ENCODE measurements at places on chromosomes 5 and 9.

- no peak for DNase-seq
These were observed 76.7 kb upstream of the IFNE start for GRCh38 chr9:21558615-21559401.

- DNase-seq: no peak
These were observed 85.7 kb downstream of the PTPDC1 start for GRCh38 chr9:94169968-94170367.

DNA sequence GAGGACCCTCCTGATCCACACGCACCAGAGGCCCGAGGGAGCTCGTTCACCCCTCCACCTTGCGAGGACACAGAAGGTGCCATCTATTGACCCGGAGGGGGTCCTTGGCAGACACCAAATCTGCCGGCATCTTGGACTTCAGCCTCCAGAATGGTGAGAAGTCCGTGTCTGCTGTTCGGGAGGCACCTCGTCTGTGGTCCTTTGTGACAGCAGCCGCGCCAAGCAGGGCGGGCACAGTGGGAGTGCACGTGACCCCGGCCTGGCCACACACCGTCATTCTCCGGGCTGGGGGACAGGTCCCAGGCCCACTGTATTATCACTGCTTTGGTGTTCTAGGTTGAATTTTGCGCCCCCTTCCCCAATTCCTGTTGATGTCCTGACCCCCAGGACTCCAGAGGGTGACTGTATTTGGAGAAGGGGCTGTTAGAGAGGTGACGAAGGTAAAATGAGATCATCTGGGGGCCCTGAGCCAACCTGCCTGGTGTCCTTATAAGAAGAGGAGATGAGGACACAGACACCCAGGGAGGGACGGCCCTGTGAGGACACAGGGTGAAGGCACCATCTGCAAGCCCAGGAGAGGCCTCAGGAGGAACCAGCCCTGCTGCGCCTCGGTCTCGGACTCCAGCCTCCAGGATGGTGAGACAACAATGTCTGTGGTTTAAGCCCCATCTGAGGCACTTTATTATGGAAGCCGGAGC, 15.7 kb downstream of the LPCAT1 start:
- DNase-seq: no peak

DNA sequence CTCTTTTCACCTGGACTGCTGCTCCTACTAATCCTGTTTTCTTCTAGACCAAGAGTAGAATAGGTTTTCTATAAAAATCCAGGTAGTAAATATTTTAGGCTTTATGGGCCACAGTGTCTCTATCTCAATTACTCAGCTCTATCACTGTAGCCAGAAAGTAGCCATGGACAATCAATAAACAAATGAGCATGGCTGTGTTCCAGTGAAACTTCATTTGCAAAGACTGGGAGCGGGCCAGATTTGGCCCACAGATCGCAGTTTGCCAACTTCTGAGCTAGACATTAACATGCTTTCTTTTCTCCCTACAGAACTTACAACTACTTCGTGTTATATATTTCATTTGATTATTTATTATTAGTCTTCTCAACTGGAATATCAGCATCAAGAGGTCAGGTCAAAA, 30.2 kb downstream of the BRINP1 start:
- DNase-seq: no peak

DNA sequence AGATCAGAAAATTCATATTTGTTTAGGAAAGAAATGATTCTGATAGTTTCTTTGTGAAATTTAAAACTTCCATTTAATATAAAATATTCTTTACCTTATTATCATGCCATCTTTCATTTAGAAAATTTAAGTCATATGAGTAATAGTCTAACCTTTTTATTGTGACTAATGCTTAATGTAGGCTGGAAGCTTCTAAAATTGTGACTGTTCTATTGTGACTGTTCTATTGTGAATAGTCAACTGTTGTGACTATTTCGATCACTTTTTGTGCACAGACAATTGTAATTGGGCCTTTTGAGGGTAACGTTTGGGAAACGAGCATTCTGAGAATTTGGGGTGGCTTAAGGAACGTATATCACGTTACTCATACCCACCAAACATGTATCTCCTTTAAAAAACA, 100.0 kb downstream of the PARP8 start:
- no peak for DNase-seq

GRCh38 chr5:154885439-154885838, 27.0 kb downstream of the CNOT8 start:
- no peak for DNase-seq

DNA sequence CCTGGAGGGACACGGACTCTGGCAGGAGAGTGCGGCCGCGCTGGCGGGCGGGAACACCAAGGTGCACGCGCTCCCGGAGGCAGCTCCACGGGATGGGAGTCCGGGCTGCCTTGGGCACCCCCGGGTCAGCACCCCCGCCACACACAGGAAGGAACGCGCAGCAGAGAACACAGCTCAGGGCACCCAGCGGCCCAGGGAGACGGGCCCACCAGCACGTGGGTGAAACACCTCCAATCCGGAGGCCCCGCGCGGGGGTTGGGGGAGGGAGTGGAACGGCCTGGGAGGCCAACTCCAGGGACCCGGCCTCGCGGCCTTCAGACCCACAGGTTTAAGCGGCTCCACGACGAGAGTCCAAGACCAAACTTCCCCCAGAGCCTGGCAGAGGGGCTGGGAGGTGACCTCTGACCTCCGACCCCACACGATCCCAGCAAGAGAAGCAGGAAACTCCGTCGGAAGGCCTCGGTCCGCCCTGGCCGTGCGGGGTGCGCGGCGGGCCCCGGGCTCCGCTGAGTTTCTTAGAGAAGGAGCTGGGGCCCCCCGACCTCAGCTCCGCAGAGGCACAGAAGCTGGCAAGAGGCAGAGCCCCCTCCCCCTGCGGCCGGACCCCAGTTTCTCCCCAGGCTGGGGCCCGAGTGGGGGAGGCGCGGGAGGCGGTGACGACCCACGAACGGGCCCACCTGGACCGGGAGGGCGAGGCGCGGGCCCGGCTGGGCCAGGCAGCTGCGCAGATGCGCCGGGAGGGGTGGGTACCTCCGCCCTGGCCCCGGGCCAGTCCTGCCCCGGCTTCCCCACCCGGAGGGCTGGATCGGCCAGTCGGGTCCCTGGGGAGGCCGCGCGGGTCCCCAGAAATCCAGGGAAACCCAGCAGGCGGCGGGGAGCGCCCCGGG, 851 bp downstream of the NACC2 start:
- peak; percentile 63 for DNase-seq

GRCh38 chr5:21910731-21911130, 942.4 kb downstream of the CDH12 start:
- no peak for DNase-seq

DNA sequence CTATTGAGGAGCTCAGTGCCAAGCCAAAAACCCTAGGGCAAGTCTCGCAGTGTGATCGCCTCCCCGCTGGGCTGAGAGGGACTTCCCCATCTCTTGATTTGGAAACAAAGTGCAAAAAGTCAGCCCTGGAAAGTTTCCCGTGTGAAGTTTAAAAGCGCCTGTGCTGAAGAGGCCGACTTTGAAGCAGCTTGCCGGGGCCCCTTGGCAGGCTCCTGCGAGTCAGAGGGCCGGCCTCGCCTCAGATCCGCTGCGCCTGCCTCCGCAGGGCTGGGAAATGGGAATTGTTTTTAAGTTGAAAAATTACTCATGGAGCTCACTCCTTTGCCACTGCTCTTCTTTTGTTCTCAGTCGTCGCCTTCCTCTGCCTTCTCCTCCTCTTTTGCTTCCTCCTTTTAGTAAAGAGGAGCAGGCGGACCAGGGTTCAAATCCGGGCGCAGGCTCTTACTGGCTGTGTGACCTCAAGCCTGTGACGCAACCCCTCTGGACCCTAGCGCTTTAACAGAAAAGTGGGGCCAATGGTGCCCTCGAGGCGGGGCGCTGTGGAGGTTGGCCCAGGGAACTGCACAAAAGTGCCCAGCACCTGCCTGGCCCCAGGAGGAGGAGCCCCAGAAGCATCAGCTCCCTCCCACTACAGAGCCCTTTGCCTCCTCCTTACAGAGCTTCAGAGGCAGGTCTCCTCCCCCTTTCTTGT, 14.7 kb upstream of the LHX2 start:
- DNase-seq: no peak

DNA sequence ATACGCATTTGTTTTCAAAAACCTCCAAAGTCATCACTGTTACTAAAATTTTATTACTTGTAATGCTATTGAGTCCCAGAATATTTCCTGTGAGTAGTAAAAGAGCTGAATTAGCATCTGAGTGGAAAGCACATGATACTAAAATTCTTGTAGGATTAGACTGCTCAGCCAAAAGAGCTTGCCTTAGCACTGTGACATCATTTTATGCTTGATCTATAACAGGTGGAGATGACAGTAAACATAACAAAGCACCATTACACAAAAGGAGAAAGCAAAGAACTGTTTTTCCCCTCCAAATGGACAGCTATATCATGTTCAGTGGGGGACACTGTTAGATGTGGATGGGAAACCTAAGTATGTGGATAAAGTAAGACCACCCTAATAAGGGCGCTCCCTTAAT, 5.8 kb upstream of the JAK2 start:
- DNase-seq: no peak

- no peak for DNase-seq
These were observed 163.6 kb downstream of the COMMD10 start for GRCh38 chr5:116248432-116248831.

DNA sequence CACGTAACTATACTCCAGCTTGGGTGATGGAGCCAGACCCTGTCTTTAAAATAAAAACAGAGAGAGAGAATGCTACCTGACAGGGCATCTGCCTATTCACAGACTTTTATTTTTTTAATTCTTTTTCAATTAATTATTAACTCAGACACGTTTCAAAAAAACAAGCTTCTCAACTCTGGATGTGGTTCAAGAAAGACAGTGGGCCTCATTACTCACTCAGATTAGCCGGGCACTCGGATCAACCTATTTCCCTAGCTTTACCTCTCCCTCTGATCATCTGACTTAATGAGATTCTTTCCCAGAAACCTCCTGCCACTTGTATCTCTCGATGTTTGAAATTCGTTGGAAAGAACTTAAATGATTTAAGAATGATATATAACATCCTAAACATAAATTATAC, 134.1 kb downstream of the TRPM6 start:
- no peak for DNase-seq

GRCh38 chr9:95048225-95049087, 269.1 kb downstream of the FANCC start:
- no peak for DNase-seq

DNA sequence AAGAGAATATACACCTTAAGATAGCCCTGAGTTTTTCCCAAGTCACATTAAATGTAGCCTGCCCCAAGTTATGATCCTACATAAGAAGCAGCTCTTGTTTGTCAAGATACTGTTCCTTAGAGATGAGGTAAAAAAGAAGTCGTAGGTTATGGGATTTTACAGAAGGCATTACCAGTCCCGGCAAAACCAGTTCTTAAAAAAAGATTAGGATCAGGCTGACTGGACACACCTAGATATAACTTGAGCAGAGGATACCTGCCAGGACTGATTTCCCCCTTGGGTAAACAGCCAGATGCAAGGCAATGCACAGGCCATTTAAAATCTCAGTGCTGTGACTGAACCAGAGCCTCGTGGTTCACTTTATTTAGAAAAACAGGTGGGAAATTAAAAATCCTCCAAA, 14.1 kb upstream of the SEMA5A start:
- no peak for DNase-seq

Data from fibroblast of skin of scalp (primary cell).